Kidney epithelial cell (primary cell): ENCODE measurements at places on chromosomes 2 and 18. TPM values are rescaled to one million over a fixed set of nuclear protein-coding genes. Genes with fewer than 3 reads are reported as not detected.
A peak's percentile ranks its signal among the peaks of the same experiment; 100 is the strongest.

GRCh38 chr2:85803704-85804425 is 50.1 kb downstream of the ATOH8 start:
- no peak for DNase-seq

GATA6 gene
- total RNA-seq: 2.5 TPM in 2 replicates

DNA sequence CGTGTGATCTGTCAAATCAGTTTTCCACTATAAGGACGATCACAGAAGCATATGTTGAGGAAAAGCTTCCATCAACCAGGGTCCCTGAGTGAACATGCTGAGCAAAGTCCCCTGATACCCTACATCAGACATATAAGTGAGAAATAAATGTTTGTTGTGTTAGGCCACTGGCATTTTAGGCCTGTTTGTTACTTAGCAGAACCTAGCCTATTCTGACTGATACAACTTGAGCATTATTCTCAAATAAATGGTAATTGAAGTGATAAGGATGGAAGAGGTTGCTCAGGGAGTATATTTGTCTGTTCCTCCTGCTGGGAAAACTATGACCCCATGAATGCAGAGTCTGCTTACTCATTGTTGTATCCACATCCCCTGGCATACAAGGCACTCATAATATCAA is 106.4 kb downstream of the LOXHD1 start:
- DNase-seq: no peak

DNA sequence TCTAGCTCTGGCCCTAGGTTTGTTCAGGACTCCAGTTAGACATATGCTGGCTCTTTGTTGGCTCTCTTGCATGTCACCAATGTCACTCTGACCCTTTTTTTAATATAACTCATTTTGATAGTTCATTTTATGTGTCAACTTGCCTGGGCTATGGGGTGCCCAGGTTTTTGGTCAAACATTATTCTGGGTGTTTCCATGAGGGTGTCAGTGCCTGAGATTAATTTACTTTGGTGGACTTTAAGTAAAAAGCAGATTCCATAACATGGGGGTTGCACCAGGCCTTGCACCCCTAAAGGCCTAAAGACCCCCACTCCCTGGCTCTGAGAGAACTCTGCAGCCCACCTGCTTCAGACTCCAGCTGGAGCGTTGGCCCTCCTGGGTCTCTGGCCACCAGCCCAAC is 48.1 kb upstream of the SNTG2 start:
- DNase-seq: no peak

DNA sequence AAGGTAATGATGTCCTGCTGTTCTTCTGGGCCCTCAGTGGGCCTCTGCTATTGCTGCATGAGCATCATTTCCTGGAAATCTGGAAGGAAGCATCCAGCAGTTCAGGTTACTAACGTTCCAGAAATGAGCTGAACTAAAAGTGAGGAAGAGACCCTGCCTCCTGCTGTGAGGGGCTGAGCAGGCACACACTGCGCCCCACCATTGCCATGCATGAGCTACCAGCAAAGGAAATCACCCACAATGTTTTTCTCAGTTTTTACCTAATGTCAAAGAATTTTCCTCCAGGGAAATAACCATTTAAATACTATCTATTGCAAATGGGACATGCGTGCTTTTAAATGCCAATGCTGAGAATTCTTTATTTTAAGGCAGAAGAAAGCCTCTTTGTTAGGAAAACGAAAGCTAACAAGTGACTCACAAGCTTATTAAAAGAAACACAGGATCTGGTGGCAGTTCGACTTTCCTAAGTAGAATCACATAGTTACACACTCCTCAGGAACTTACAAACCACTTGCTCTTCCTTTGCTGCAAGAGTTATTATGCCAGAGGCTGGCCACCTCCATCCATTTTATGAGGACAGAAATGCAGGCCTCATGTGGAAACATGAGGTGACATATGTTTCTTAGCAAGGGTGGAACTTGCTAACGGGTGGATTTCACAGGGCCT is 152.6 kb upstream of the TTC39C start:
- DNase-seq: peak; percentile 84

DNA sequence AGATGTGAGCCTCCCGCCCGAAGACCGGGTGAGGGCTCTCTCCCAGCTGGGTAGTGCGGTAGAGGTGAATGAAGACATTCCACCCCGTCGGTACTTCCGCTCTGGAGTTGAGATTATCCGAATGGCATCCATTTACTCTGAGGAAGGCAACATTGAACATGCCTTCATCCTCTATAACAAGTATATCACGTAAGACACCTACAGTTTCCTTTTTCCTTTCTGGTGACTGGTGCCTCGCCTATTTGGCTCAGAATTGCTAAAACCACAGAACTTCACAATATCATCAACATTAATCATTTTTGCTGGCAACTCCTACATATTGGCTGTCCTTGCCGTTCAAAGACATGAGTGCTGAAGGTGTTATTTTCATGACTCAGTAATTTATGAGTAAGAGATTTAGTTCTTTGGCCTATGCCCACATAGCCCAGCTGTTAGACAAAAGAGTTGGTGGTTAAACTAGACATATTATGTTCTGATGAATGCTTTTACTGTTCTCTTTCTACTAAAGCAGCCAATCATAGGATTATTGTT is 2.2 kb downstream of the STAMBP start:
- DNase-seq: peak; percentile 81

DNA sequence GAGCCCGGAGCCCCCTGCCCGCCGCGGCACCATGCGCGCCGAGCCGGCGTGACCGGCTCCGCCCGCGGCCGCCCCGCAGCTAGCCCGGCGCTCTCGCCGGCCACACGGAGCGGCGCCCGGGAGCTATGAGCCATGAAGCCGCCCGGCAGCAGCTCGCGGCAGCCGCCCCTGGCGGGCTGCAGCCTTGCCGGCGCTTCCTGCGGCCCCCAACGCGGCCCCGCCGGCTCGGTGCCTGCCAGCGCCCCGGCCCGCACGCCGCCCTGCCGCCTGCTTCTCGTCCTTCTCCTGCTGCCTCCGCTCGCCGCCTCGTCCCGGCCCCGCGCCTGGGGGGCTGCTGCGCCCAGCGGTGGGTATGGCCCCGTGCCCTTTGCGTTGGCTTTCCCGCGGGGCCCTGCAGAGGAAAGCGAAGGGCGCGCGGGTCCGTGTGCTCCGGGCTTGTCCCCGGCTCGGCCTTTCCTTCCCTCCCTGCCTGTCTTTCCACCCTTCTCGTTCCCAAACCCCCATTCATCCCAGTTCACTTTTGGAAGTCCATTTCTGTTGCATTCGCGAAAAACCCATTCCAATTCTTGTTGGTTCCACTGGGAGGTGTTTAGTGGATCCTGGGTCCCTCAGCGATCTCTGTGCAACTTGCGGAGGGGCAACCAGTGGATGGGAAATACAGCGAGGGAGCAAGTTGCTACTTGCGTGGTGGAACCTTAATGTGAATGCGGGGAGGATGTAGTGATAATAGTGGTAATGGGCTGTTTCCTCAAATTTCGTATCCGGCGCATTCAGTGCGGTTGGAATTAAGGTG is 599 bp downstream of the ADAM23 start:
- DNase-seq: no peak

DNA sequence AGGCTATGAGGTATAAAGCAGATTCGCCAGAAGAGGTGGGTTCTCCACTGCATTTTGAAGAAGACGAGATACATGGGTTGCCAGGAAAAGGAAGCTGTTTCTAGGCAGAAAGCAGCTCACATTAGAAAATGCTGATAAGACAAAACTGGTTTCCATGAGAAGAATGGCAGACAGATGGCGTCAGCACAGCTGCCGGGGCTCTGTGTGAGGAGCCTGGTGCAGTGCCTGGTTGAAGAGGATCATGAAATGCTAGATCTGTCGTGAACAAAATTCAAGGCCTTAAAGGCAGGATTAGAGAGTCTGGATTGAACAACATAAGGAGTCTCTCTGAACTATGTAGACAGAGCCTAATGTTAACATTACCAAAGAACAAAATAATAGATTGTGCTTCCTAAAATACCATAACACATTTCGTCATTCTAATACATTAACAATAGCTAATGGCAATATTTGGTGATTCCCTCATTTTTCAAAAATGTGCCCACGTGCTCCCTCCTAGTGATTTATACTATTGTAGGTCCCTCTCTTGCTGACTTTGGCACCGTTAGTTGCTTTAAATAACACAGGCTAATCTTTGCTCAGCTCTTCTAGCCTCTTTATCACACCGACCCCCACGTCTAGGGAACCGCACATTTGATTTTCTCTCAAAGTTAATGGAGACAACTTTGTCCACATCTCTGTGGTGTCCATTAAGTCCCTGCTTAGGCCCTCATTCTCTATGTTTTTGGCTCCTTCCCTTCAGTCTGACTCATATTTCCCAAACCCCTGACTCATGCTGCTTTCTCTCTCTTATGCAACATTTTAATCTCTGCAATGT is 38.2 kb downstream of the EFEMP1 start:
- DNase-seq: peak; percentile 38

FAM237A gene
- not detected in 2 replicates for total RNA-seq

GRCh38 chr2:54613386-54613785 is 110.1 kb upstream of the EML6 start:
- no peak for DNase-seq

- DNase-seq: no peak
These were observed 894.5 kb upstream of the POU3F3 start for GRCh38 chr2:103959174-103960128.

GRCh38 chr2:108266218-108266617 is 22.5 kb upstream of the SULT1C2 start:
- DNase-seq: no peak

DNA sequence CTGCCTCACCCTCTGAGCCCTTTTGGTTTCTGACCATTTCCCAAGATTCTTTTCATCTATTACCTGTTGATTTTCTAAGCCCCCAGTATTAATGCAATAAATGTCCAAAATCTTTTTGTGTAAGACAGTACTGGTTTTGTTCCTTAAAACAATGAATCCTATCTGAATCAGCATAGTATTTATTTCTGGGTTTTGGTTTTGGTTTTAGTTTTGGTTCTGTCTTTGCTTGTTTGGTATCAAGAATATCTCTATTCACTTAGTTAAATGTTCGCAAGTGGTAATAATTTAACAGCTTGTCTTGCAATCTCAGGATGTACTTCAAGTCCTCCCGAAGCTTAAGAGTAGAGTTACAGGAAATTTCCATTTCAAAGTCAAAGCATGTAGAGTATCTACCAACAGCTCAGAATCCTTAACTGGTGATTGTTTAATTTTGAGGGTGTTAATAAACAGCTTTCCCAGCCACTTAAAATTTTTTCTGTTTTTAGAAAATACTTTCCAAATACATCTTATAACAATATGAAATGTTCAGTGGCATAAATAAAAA is 67.7 kb upstream of the NEDD4L start:
- DNase-seq: no peak

- DNase-seq: no peak
These were observed 103.4 kb upstream of the CWC22 start for GRCh38 chr2:180110469-180110868.

- DNase-seq: no peak
These were observed 257.9 kb downstream of the NDUFA10 start for GRCh38 chr2:239767021-239767905.

PDE1A gene
- 0.08 and 0.41 TPM in 2 replicates for total RNA-seq

DNA sequence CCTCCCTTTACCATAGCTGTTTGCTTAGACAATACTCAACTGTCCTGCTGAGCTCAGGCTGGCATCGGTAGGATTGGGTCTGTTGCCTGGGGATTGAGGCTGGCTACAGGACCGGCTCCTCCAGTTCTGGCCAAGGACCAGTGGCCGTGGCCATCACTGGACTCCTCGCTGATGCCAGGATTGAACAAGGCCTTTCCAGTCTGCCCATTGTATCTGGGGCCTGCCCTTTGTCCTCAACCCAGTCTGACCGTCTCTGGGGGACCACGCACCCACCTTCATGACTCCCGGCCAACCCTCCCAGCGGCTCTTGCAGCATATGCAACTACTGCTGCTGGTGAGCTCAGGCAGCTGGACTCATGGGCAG is 28.7 kb downstream of the SH2D6 start:
- no peak for DNase-seq

DNA sequence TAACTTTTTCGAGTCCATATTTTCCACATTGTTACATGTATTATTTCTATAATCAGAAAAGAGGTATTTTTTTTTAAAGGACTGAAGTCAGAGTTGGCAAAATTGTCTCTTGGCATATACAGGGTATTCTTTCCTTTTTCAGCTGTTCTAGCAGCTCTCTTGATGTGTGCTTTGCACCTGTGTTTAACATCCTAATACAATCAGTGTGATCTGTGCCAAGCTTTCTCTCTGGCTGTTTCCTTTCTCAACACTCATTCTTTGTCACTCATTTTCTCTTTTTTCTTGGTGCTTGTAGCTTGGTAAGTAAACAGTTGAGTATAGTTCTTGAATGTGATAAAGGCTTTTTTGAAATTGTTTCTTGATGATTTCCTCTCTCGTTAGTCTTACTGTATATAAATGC is 9.2 kb downstream of the RNMT start:
- no peak for DNase-seq

DNA sequence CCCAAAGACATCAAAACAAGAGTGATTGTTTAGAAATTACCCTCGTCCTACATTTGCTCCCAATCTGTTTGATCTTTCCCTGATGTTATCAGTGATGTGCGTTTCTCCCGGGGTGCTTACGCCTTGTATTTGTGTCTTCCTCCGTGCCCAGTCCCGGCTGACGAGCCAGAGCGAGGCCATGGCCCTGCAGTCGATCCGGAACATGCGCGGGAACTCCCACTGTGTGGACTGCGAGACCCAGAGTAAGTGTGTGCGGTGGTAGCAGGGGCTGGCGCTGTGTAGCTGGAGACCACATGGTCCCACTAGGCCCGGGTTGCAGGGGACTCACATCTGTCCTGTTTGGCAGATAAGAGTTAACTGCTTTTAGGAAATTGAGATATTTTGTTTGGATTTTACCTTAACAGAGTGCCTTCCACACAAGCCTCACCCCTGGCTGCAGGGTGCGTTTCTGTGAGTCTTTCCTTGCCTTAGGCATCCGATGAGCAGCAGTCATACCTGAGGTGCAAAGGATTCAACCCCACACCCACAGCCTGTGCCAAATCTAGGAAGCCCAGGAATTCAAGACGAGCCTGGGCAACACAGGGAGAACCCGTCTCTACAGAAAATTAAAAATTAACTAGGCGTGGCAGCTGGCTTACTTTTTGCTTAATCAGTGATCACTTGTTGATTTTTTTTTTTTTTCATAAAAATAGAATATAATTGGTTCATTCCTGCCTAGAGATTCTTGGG is 127.4 kb downstream of the GBX2 start:
- no peak for DNase-seq

NRP2 gene
- 78.6 and 90.2 TPM in 2 replicates for total RNA-seq

CACNB4 gene
- total RNA-seq: 0.79 and 1.3 TPM in 2 replicates

- DNase-seq: no peak
These were observed 786.2 kb upstream of the FANCL start for GRCh38 chr2:59027320-59027719.

GRCh38 chr2:154447727-154448418 is 250.6 kb upstream of the KCNJ3 start:
- DNase-seq: no peak

GRCh38 chr2:230537531-230537976 is 121.6 kb downstream of the SP100 start:
- no peak for DNase-seq

- DNase-seq: no peak
These were observed 85.8 kb downstream of the SETBP1 start for GRCh38 chr18:44766450-44766849.
